ENCODE measurements at places on chromosomes 2 and 18.

DNA sequence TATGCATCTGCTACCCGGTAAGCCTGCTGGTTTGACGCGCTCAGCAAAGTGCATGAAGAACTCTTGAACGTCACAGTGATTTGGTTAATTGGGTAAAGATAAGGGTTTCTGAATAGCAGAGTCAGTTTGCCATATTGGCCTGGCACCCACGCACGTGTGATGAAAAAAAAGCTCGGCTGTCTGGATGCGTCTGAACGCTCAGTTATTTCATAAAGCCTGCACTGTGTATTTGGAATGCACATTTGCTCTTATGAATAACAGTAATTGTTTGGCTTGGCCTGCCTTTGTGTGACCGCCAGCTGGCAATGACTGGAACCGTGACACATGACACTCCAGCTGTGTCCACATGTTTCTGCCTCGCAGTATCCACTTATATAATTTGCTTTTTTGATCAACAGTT is 129.2 kb upstream of the MEIS1 start:
- DNase-seq = no peak

DNA sequence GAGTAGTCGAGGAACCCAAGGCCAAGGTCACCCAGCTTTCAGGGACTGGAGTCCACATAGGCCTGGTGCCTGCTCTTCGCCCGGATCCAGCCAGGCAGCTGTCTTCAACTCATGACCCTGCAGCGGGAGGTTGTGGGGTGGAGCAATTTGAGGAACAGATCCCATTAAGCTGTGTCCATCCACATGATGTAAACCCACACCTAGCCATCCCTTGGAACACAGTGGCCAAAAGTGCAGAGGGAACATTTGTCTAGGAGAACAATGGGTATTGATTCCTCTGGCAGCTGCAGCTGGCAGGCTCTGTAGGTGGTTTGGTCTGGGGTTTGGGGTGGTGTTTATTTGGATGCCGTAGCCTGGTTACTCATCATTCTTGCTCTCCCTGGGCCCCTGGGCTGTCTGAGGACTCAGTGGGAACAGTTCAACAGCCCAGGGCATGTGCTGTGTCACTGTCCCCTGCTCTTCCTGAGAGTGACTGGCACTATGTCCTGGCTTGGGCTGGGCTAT is 99.4 kb downstream of the TFCP2L1 start:
- no peak for DNase-seq

- no peak for DNase-seq
Measured at GRCh38 chr2:98912957-98913915, 22.8 kb downstream of the CRACDL start.

DNA sequence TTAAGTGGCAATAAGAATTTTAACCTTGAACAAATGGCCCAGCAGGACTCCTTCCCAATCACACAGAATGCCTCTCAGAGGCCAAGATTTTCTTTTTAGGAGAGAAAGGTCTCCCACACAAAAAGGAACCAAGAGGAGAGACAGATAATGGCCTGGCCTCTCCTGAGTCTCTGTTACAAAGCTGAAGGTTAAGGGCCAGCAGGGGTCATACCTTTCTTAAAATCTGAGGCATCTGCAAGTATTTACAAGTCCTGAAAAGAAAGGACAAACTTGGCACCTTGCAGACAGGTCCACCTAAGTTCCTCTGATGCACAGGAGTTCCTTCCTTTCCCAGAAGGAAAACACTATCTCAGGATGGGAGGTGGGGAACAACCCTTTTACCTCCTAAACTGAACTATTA is 142.3 kb downstream of the TMEM163 start:
- no peak for DNase-seq

GRCh38 chr2:45570671-45571334 is 40.3 kb downstream of the SRBD1 start:
- no peak for DNase-seq

- no peak for DNase-seq
Measured at GRCh38 chr18:67476585-67476984, 39.9 kb downstream of the DSEL start.

- DNase-seq = no peak
Measured at GRCh38 chr2:196252408-196253115, 81.2 kb upstream of the STK17B start.

DNA sequence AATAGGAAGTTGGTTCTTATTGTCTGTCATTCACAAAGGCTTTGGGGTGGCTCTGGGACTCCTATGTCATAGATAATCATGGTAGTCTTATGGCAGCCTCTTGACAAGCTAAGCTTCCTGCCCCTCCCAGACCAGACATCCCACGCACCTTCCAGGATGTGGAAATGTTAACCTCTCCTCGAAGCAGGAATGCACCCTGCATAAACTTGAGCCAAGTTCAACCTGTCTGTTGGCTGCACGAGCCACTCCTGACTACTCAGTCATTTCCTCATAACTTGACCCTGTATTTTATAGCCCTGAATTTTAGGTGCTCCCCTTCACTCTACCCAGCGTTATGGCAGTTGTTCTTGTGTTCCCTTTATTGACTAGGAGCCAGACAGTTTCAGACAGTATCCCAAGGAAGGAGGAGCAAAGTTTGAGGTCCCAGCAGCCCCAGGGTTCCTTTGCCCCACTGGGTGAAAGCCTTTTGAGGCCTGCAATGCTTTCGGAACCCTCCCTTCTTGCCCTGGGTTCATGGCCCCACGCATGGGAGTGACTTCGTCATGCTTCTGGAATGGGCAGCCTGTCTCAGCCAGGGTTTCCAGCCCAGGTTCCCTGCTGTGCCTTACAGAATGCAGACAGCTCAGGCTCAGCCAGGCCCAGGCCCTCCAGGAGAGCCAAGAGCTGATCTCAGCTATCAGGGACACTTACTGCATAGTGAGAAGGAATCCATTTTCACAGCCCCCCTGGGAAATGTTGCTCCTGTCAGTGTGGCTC is 15.6 kb upstream of the INO80C start:
- no peak for DNase-seq

GRCh38 chr2:37816036-37816435 is 109.1 kb upstream of the RMDN2 start:
- no peak for DNase-seq

- no peak for DNase-seq
Measured at GRCh38 chr2:101690547-101691152, 6.9 kb upstream of the MAP4K4 start.

DNA sequence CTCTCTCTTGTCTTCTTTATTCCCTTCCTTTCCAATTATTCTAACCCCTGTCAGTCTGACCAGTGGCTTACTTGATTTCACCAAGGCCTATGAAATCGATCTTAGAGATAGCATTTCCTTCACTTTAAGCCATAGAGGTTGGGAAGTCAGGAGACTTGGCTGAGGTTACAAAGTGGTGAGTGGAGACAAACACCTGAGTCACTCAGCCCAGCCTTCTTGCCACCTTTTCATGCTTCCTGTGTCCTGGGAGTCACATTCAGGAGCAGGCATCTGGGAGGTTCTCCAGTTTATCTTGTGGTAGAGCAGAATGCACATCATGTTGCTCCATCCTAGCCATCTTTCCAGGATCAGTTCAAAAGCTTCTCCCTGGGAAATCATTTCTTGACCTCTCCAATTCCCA is 59.1 kb downstream of the VSNL1 start:
- DNase-seq = no peak

DNA sequence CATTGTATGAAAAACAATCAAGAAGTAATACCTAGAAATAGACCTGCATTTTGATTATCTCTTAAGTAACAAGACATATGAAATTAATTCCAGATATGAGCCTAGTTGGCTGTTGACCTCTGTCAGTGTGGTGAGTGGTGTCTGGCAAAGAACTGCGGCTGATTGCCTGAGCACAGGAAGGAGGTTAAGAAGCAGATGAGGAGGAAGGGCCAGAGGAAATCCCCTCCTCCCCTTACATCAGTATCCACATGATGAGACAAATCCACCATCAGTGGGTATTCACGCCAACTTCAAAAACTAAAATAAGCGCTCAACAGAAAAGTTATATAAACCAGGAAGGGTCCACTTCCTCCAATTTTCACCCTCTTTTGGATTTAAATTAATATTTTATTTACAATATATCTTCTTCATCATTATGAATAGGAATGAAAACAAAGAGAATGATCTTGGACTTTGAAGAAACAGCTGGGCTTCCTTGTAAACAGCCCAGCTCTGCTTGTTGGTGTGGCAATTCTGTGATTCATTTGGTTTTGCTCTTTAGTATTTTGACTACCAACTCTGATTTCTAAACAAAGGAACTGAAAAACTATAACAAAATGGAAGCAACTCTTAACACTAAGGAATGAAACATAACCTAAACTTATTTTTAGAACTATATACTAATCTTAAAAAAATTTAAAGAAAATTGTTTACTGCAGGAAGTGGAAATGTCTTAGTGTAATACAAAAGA is 27.3 kb downstream of the RFTN2 start:
- no peak for DNase-seq

DNA sequence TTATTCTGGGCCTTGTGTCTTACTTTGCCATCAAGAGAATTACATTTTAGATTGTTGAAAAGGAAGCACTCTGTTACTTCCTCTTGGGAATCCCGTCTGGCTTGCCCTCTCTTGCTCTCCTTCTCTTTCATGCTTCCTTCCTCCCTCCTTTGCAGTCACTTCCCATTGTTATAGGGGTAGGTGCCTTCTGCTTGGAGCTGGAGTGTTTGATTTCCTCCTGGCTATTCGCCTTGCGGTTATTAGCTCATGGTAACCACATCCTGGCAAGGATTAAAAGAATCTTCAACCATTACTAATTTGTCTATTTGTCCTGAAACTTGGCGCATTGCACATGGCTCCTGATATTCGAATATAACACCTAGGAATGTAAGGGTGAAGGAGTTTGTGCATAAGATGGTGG is 115.0 kb downstream of the CERS6 start:
- no peak for DNase-seq

- no peak for DNase-seq
Measured at GRCh38 chr2:4053769-4054493, 350.6 kb downstream of the DCDC2C start.

DNA sequence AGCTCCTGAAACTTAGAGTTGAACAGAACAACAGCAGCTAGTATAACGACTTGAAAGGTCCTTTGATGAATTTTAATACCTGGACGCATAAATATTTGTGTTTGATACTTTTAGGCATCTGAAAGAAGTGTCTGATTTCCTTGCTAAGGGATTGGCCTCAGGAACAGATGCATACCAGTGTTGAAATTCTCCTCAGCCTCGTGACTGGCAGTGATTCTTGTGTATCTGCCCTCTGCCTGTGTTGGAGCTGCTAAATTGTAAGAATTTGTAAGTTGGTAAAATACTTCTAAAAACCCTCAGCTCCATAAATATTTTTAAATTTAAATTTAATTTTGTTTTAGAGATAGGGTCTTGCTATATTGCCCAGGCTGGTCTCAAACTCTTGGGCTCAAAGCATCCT is 22.4 kb upstream of the SCYGR1 start:
- DNase-seq = no peak

- DNase-seq = no peak
Measured at GRCh38 chr2:222024932-222025880, 273.6 kb downstream of the PAX3 start.

- DNase-seq = no peak
Measured at GRCh38 chr2:149904352-149905175, 317.0 kb upstream of the MMADHC start.

- no peak for DNase-seq
Measured at GRCh38 chr18:32295604-32296003, 105.8 kb downstream of the MEP1B start.

DNA sequence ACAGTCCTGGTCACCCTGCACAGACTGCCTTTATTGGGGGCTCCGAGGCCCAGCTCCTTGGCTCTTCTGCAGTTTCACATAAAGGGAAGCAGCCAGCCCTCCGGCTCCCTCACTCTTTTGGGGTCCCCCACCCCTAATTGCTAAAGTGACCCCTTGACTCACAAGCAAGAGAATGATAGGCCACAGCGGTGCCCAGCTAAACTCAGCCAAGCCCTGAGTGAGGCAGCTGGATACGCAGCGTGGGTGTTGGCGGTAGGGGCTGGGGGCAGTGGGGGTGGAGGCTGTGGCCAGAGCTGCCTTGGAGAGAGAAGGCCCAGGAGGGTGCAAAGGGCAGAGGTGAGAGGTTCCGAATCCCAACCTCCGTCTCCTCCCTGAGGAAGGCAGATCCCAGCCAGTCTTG is 25.5 kb upstream of the ALPP start:
- no peak for DNase-seq

DNA sequence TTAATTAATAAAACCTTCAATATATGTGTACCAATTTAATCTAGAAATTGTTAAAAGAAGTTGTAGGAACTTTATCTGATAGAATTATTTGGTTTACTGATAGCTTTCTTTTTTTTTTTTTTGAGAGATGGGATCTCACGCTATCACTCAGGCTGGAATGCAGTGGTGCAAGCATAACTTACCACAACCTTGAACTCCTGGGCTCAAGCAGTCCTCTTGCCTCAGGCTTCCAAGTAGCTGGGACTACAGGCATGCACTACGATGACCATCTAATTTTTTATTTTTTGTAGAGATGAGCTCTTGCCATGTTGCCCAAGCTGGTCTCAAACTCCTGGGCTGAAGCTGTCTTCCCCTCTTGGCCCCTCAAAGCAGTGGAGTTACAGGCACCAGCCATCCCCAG is 66.8 kb downstream of the CCDC138 start:
- DNase-seq = no peak

DNA sequence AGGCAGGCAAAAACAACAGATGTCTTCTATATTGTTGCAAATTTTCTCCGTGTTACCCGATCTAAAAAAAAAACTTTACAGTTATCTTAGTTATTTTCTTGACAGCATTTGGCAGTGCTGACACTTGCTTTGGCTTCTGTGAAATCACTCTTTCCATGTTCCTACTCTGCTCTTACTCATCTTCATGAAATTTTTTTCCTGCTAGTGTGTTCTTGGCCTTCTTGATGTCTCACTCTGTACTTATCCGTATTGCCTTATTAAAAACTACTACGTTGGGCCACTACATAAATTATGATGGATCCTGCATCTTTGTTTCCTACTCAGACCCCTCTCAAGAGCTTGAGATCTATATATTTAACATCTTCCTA is 134.4 kb downstream of the IKZF2 start:
- DNase-seq = no peak

DNA sequence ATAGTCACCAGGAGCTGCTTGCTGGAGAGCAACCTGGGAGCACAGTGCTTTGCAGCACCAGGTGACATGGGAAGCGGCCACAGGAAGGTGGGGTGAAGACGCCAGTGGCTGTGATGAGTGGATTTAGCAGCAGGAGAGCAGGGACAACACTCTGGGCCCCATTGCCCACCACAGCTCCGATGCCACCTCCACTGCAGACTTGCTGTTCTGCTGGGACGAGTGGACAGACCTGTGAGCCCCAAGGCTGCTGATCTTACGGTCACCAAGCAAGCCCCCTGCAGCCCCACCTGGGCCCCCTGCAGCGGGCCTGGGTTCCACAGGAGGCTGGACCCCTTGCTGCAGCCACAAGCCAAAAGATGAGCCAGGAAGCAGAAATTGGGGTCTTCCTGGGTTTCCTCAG is 73.7 kb downstream of the CTIF start:
- DNase-seq = no peak

All from T-helper 17 cell (primary cell).